ENCODE measurements at places on chromosomes 12 and 14.

- DNase-seq = no peak
These were observed 1.7 kb upstream of the KIF26A start for GRCh38 chr14:104136472-104137296.

GRCh38 chr12:102593134-102593533 lies 112.8 kb upstream of the IGF1 start:
- no peak for DNase-seq

DNA sequence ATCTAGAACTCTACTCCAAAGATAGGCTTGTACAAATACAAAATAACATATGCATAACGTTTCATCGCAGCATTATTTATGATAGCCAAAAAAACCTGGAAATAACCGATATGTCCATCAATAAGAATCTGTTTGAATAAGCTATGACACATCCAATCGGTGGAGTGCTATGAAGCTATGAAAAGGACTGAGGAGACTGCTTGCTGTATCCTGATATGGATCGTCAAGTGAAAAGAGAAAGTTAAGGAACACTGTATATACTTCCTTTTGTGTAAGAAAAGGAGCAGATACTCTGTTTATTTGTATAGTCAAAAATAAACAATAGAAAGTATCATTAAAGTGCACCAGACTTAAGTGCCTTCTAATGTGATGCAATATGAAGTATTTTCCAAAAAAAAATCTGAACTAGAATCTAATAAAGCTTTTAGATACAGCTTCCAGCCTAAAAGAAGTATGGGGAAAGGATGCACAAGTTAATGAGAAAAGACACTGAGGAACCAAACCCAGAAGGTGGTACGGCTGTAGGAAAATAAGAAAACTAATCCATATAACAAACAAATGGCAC lies 645 bp upstream of the KLHDC1 start:
- DNase-seq = no peak

DNA sequence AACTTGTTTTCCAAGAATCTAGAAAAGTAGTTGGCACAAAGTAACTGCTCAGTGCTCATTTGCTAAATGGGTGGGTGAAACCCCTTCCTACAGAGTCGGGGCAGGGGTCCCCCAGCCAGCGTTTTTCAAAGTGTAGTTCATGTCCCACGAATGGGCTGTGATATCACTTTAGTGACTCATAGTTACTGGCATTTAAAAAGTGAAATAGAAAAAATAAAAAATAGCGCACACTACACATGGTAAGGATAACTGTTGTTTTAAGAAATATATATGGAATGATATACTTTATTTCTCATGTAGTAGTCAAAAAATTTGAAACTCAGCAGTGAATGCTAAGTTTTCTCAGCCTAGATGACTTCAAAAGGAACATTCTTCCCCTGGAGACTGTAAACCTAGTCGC lies 250.4 kb downstream of the CHST11 start:
- DNase-seq = no peak

GRCh38 chr12:53645165-53645564 lies 19.0 kb upstream of the ATF7 start:
- no peak for DNase-seq

DNA sequence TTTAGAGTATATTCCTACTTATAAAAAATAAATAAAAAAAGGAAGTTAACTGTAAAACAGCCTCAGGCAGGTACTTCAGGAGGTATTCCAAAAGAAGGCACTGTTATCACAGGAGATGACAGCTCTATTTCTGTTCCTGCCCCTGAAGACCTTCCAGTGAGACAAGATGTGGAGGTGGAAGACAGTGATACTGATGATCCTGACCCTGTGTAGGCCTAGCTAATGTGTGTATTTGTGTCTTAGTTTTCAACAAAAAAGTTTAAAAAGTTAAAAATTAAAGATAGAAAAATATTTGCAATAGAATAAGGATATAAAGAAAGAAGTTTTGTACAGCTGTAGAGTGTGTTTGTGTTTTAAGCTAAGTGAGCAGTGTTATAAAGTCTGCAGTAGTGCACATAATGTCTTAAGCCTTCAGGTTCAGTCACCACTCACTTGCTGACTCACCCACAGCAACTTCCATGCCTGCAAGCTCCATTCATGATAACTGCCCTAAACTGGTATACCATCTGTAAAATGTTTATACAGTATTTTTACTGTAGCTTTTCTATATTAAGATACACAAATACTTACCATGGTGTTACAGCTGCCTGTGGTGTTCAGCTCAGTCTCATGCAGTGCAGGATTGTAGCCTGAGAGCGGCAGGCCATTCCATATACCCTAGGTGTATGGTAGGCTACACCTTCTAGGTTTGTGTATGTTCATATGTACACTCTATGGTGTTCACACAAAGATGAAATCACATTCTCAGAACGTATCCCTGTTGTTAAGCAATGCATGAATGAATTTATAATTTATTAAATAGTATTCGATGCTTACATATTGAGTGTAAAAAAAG lies 121.1 kb downstream of the ANO6 start:
- DNase-seq = no peak

GRCh38 chr12:53567961-53568808 lies 58.0 kb downstream of the ATF7 start:
- DNase-seq = no peak

DNA sequence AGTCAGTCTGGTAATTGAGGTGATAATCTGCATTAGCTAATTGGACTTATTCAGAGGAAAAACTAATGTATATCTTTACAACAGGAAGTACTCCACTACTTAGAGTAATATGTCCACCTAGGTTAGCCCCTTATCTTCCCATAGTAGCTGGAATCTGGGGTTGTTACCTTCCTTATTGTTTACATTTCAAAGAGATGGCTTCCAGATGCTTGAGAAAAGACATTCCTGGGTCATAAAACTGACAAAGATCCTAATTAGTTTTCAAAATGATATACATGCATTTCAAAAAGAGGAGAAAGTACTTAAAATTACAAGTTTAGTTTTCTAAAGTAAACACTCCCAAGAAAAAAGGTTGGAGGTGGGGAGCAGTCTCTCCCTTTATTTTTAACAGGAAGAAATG lies 78.1 kb downstream of the RPL10L start:
- no peak for DNase-seq

GRCh38 chr12:26535826-26536225 lies 297.2 kb downstream of the ITPR2 start:
- no peak for DNase-seq

GRCh38 chr14:43535231-43535838 lies 971.7 kb downstream of the FSCB start:
- no peak for DNase-seq

DNA sequence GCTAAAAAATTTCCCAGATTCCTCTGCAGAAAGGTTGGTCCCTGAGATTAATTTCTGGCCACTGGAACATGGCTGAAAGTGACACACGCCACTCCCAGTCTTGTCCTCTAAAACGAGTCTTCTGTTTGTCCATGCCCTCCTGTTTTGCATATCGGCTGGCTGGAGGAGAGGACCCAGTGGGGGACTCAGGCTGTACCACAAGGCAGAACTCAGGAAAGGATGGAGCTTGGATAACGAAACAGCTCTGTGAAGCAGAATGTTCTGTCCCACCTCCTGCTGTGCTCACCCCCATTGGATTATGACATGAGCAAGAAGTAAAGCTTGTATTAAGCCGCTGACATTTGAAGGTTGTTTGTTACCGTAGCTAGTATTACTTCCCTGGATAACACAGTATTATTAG lies 856.2 kb downstream of the BCL11B start:
- DNase-seq = no peak

GRCh38 chr12:5967645-5968415 lies 22.8 kb upstream of the ANO2 start:
- no peak for DNase-seq

DNA sequence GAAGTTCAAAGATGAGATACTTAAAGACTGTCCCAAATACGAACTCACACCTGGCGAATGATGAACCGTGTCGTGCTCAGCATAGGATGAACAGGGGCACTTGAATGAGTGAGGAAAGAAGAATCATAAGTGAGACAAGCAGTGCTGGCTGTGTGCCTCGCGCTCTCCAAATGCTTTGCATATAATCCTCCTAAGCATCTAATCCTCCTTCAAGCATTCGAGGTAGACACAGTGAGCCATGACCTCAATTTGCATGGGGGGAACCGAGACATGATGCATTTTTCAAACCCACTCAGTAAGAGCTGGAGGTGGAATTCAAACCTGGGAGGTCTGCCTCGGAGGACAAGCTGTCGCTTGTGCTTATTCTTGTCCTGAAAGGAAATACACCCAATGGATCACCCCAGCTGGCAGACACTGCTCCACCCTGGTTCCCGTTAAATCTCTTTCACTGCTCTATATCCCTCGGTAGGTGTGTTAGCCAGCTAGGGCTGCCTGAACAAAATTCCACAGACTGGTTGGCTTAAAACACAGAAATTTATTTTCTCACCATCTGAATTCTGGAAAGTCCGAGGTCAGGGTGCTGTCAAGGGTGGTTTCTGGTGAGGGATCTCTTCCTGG lies 274.0 kb downstream of the SLC15A4 start:
- no peak for DNase-seq

DNA sequence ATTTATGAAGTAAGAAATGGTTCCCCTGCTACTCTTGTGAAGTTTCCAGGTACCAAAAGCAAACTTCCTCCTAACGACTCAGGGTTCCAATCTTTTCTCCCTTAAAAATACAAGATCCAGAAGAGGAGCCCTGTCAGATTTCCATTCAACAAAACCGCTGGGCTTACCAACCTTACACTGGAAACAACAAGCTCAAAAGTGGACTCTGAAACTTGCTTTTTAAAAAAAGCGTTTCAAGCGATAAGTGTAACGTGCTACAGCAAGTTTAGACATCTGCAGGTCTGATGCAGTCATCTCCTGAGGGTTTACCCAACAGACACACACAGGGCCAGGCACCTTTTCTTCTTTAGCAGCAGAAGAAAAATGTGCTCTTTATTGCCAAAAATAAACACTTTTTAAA lies 6.9 kb upstream of the CREBL2 start:
- no peak for DNase-seq

DNA sequence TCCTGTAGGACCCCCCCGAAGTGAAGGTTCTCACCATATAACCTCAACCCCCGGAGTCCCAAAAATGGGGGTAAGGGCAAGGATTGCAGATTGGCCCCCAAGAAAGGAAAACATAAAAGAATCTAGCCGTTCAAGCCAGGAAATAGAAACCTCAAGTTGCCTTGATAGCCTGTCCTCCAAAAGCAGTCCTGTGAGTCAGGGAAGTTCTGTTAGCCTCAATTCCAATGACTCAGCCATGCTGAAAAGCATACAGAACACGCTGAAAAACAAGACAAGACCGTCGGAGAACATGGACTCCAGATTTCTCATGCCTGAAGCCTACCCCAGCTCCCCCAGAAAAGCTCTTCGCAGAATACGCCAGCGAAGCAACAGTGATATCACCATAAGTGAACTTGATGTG lies 344.2 kb upstream of the RGS6 start:
- DNase-seq = no peak

DNA sequence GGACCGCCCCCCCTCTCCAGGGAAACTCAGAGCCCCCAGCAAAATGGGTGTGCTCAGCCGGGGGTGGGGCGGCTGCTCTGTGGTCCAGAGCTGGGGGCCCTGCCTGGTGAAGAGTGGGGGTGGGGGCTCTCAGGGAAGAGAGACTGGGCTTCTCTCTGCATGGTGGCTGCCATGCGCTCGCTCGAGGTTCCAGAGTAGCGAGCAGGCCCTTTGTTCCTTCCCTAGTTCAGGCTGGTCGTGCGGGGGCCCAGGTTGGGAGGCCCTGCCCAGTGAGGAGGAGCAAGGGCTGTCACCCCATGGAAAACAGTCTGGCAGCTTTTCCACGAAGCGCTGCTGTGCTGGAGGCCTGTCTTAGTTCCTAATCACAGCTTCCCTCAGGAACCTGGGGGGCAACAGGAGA lies 134.6 kb downstream of the AEBP2 start:
- DNase-seq = no peak

DNA sequence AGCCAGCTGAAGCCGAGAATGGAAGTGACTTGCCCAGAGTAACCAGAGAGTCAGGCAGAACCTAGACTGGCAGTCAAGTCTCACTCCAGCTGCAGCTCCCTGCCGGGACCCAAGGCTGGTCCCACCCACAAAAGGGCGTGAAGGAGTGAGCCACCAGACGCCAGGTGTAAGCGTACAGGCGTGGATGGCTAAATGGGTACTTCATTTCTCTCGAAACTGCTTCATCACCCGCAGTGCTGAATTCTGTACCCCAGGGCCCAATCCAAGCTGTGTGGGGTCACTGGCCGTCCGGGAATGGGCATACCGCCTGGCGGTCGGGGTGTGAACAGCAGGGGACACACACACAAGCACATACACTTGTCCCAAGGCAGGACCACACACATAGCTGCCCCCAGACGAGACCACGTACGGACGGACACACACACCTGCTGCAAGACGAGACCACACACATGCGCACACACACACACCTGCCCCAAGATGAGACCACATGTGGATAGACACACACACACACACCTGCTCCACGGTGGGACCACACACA lies 34.8 kb downstream of the DEGS2 start:
- DNase-seq = no peak

- no peak for DNase-seq
These were observed 35.1 kb downstream of the CCDC85C start for GRCh38 chr14:99568567-99569560.

- no peak for DNase-seq
These were observed 174.3 kb downstream of the ACSS3 start for GRCh38 chr12:81252228-81252627.

- no peak for DNase-seq
These were observed 229.8 kb downstream of the ALX1 start for GRCh38 chr12:85509857-85510256.

DNA sequence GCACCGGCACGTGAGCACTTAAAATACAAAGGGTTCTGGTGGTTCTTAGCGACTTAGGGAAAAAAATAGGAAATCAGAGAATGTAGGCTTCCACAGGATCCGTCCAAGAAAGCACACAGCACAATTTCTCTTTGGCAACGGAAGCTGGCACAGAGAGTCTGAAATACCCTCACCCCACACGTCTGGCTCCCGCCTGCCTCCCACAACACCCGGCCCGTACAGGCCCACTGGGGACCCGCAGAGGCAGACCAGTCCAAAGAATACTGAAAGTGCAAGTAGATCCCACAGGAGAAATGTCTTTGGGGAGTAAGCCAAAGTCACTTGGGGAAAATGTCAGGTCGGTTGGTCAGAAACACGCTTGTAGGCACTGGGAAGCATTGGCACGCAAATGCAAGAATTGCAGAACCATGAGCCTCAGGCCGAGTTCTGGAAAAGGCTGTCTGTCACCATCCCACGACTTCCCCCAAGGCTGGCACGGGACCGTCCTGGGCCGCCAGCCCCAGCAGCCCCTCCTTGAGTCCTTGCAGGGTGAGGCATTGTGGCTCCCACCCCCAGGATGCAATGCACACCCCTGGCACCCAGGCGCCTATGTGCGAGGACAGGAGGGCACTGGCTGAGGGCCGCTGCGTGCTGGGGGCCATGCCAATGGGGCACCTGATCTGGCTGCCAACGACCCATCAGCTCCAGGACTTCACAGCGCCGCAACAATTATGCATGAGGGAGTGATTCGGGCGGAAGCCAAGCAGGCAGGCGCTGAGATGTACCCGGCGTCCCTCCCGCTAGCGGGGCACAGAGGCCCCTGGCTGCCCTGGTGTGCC lies 29.7 kb downstream of the CHGA start:
- DNase-seq = peak; percentile 22

GRCh38 chr12:42236017-42236416 lies 2.0 kb downstream of the YAF2 start:
- DNase-seq = no peak

- DNase-seq = no peak
These were observed 30.5 kb upstream of the LRP6 start for GRCh38 chr12:12297201-12297830.
